Stimulated activated CD4-positive, alpha-beta T cell treated with anti-CD3 and anti-CD28 coated beads, Interleukin-4, amount 100 ng/mL, for 1 hour (primary cell): ENCODE measurements at places on chromosomes 3 and 15.

DNA sequence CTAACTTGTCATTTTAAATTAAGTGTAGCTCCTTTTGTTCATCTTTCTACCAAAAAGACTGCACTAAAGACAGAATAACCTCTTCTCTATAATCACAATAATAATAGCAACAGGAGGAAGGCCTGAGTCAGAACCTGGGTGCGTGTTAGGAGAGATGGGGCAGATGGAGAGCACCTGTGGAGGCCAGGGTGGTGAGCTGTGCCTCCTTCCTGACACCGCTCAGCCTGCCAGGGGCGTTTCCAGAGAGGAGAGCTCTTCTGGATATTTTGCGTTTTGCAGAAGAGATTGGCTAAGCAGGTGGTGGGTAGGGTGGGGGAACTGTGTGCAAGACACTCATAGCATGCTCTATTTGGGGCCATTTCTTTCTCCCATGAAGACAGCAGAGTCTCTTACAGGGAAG is 83.5 kb downstream of the MEGF11 start:
- DNase-seq = no peak

- no peak for DNase-seq
Measured at GRCh38 chr3:114441386-114441785, 147.6 kb downstream of the TIGIT start.

DNA sequence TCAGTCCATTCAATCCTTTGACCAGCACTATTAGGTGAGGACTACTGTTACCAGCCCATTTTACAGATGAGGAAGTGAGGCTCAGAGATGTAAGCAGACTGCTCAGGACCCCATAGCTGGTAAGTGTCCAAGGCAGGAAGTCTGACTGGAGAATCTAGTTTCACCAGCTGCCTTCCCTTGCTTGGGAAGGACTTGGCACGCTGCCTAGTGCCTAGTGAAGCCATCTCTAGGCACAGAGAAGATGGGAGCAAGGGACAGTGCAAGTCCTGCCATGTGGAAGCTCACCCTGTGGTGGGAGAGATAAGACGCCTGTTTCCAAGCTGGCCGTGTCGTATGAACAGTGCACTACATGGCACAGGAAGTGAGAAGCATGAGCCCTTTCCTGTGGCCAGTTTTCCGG is 111.8 kb upstream of the TMC3 start:
- DNase-seq = no peak

- no peak for DNase-seq
Measured at GRCh38 chr3:179398574-179399231, 51.2 kb downstream of the MFN1 start.

DNA sequence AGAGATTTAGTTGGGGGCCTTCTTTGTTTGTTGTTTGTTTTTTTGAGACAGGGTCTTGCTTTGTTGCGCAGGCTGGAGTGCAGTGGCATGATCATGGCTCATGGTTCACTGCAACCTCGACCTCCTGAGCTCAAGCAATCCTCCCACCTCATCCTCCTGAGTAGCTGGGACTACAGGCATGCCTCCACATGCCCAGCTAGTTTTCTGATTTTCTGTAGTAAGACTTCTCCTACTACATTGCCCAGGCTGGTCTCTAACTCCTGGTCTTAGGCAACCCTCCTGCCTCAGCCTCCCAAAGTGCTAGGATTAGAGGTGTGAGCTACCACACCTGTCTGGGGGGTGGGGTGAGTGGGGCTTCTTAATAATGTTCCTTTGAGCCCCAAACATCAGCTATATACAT is 148.3 kb upstream of the ADAMTS9 start:
- no peak for DNase-seq

DNA sequence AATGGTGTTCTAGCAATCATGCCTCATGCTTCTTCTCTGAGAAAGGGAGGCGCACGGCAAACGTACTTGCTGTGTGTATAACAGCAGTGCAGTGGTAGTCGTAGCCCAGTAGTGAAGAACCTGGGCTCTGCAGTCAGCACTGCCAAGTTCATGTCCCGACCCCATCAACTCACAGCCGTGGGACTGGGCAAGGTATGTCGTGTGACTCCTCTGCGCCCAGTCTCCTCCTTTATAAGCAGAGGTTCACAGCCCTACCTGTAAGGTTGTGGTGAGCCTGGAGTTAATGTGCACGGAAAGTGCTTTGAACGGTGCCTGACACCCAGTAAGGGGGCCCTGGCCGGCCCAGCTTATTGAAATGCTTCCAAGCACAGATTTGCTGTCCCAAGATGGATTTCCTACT is 26.6 kb downstream of the EHD4 start:
- DNase-seq = no peak
